Pancreas (tissue), 10 donors: ENCODE measurements at places on chromosomes 13 and 19. TPM values are rescaled to one million over a fixed set of nuclear protein-coding genes. Genes with fewer than 3 reads are reported as not detected.

DNA sequence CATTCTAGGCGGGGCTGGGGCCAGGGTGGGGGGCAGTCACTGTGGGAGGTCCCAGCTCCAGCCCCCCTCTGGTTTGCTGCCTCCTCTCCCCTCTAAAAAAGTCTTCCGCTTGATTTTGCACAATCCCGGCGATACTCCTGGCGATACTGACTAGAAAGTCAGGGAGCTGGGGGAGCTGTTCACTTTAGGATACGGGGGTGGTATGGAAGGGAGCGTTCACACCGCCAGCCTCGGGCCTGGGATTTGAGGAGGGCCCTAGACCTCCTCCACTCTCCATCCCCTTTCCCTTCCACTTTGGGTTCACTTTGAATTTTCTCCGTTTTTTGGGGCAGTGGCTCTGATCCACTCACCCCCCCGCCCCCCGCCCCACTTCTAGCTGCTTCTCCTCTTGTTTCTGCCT, 35.0 kb downstream of the KEAP1 start:
- H3K4me3 ChIP-seq, result no peak overlapping the region
- no peak for DNase-seq

Gene MIR17HG
- total RNA-seq, result 2.8 TPM

- no peak overlapping the region for H3K27ac ChIP-seq
- no peaks in the 10 kb centered on the region for H3K27me3 ChIP-seq
- H3K4me1 ChIP-seq, result no peaks in the 10 kb centered on the region
- no peaks in the 10 kb centered on the region for H3K36me3 ChIP-seq
- DNase-seq, result no peak
- no peak overlapping the region for H3K4me3 ChIP-seq
These were observed 40.8 kb downstream of the TEX29 start for GRCh38 chr13:111361046-111361872.

Gene NDUFA11
- 104 TPM for total RNA-seq

GRCh38 chr13:96984051-96984508, 10.2 kb downstream of the OXGR1 start:
- H3K4me1 ChIP-seq, result no peaks in the 10 kb centered on the region
- peak; percentile 63 for DNase-seq
- H3K27me3 ChIP-seq, result no peaks in the 10 kb centered on the region
- H3K27ac ChIP-seq, result peak overlapping the region; percentile 64

- no peaks in the 10 kb centered on the region for H3K36me3 ChIP-seq
- H3K4me3 ChIP-seq, result no peak overlapping the region
- H3K4me1 ChIP-seq, result no peaks in the 10 kb centered on the region
- no peak overlapping the region for H3K27ac ChIP-seq
These were observed 11.6 kb upstream of the HTR2A start for GRCh38 chr13:46908501-46908900.
